T-helper 17 cell (primary cell): ENCODE measurements at places on chromosomes 7 and 10.

DNA sequence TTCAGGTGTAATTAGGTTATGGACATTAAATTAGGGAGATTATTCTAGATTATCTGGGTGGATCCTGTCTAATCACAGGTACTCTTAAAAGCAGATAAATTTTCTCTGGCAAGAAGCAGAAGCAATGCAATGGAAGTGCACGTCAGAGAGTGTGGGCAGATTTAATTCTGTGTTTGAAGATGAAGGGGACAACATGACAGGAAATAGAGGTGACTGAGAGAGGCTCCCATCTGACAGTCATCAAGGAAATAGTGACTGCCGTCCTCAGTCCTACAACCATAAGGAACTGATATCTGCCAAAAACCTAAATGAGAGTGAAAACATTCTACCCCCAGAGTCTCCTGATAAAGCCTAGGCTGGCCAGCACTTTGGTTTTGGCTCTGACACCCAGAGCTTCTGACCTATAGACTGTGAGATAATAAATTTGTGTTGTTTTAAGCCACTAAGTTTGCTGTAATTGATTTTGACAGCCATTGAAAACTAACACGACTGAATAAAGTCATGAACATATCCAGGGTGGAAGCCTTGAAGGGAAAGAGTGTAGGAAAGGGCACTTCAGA, 30.5 kb upstream of the DDX50 start:
- no peaks in the 10 kb centered on the region for H3K36me3 ChIP-seq
- no peak overlapping the region for H3K27ac ChIP-seq
- DNase-seq, result no peak
- no peak overlapping the region for H3K4me3 ChIP-seq
- H3K27me3 ChIP-seq, result no peaks in the 10 kb centered on the region

DNA sequence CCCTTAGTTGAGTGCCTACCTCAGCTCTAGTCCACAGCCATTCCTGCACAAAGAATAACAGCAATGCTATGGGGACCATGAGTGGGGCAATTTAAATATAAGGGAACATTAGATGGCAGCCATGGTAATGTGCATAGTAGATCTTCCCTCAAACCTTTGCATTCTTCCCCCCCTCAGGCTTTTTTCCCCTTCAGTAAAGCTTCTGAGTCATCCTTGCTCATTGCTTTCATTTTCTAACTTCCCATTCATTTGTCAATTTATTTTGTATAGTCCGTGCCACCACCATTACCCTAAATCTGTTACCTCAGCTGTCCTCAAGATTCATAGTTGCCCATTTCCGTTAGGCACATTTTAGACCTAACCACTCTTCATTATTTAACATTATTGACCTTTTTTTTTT, 10.7 kb downstream of the HECTD2 start:
- H3K36me3 ChIP-seq, result no peaks in the 10 kb centered on the region
- H3K27me3 ChIP-seq, result no peaks in the 10 kb centered on the region
- peaks cover 7% of the 10 kb centered on the region for H3K4me1 ChIP-seq

DNA sequence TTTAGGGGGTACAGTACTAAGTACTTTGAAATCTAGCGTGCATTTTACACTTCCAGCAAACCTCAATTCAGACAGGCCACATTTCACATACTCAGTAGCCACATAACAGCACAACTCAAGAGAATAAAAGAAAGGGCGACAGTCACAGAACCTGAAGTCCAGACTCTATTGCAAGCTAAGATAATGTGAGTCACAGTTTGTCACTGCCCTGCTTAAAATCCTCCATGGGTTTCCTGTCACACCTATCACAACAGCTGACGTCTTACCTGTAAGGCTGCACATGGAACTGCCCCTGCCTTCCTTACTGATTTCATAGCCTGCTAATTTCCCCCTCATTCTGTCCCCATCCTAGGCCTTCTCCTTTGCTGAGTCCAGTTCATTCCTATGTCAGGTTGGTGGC, 16.1 kb upstream of the CDK14 start:
- no peaks in the 10 kb centered on the region for H3K27me3 ChIP-seq
- no peaks in the 10 kb centered on the region for H3K36me3 ChIP-seq
- no peak overlapping the region for H3K4me3 ChIP-seq
- no peak overlapping the region for H3K27ac ChIP-seq
- no peaks in the 10 kb centered on the region for H3K4me1 ChIP-seq

GRCh38 chr10:59287587-59288255, 74.6 kb downstream of the FAM13C start:
- no peak for DNase-seq
- H3K27ac ChIP-seq, result no peak overlapping the region
- no peak overlapping the region for H3K4me3 ChIP-seq
- no peaks in the 10 kb centered on the region for H3K27me3 ChIP-seq
- H3K4me1 ChIP-seq, result no peaks in the 10 kb centered on the region

GRCh38 chr7:39133088-39133487, 155.4 kb downstream of the POU6F2 start:
- no peak overlapping the region for H3K27ac ChIP-seq
- peaks cover 3% of the 10 kb centered on the region for H3K4me1 ChIP-seq
- DNase-seq, result no peak
- no peak overlapping the region for H3K4me3 ChIP-seq
- H3K36me3 ChIP-seq, result no peaks in the 10 kb centered on the region
- peaks cover 23% of the 10 kb centered on the region for H3K27me3 ChIP-seq

GRCh38 chr10:117318909-117319308, 56.3 kb downstream of the PDZD8 start:
- no peak for DNase-seq
- H3K27me3 ChIP-seq, result no peaks in the 10 kb centered on the region
- peaks cover 12% of the 10 kb centered on the region for H3K4me1 ChIP-seq
- no peak overlapping the region for H3K27ac ChIP-seq

- peaks cover 8% of the 10 kb centered on the region for H3K4me1 ChIP-seq
- H3K36me3 ChIP-seq, result no peaks in the 10 kb centered on the region
- no peak overlapping the region for H3K27ac ChIP-seq
Measured at GRCh38 chr7:93228302-93228701, 2.0 kb upstream of the HEPACAM2 start.
